ENCODE measurements at places on chromosomes 5 and 9.

- no peak for DNase-seq
These were observed 33.0 kb downstream of the KIF4B start for GRCh38 chr5:155046591-155046990.

DNA sequence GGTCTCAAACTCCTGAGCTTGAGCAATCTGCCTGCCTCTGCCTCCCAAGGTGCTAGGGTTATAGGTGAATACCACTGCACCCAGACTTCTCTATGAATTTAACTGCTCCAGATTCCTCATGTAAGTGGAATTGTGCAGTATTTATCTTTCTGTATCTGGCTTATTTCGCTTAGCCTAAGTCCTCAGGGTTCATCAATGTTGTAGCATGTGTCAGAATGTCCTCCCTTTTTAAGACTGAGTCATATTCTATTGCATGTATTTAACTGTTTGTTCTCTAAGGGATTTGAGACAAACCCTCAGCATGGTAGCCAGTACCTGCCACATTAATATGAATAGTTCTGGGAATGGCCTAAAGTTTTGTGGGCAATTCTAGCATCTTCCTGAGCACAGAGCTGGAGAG, 53.9 kb upstream of the TUT7 start:
- no peak for DNase-seq

DNA sequence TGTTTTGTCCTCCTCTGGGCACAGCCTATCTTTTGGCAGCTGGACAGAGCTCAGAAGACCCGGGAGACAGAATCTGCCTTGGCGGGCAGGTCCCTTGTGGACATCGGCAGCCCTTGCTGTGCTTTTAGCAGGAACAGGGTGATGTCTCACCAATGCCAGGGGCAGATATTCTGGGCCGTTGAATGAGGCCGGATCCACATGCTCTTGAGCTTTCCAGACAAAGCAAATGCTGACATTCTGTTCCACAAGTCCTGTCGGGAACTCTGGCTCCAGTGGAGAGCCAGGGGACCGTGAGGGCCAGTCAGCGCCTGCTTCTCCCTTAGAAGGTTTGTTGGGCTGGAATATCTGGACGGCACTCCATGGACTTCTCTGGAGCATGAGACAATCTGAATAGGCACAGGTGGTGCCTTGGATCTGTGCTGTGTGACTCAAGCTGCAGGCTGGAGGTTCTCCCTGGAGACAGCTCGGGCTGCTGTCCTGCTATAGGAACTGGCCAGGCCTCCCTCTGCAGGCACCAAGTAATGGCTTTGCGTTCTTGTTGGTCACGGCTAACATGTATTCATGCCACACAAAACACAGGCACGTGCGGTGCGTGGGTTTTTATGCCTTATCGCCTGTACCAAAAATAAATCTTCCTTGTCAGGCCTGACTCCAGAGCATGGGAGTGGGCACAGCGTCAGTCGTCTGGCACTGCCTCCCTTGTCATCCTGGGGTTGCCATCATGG, 80.3 kb downstream of the GADD45G start:
- DNase-seq, result no peak

DNA sequence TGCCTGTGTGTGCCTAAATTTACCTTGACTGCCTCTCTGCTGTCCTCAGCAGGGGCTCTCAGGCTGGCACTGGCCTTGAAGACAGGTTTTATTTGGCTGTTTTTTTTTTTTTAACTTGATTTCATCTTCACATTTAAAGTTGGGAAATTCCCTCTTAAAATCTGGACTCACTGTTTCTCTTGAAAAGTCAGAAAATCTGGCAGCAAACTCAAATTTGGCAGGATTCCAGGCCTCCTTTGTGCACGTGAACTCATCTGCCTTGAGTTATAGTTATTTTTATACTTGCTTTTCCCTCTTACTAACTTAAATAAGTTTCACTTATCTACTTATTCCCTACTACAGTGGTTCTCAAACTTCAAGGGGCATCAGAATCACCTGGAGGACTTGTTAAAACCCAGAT, 118.4 kb upstream of the MAP3K1 start:
- DNase-seq, result no peak

DNA sequence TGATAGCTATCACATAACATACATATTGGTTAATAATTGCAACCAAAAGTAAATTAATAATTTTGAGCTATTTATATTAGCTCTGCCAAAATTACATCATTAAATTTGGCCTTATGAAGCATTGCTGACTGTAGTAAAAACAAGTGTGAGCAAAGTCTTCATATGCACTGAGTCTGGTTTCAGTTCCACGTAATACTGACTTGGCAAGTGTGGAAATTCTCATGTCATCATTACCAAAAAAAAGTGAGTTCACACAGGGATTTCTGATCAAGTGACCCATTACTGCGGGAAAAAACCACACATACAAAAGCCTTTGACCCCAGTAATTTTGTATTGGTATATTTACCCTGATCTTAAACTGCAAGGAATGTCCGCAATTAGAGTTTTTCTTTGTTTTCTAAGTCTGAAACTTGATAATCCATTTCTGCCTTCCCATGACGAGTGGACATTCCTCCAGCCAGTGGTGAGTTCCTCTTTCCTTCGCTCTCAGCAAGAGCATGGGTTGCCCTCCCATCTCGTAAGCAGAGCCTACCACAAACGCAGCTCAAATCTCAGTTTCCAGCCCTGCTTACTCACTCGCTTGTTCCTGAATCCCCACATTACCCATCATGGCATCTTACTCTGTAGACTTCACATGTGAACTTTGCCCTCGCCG, 220.2 kb upstream of the DMRT1 start:
- peak; percentile 32 for DNase-seq

DNA sequence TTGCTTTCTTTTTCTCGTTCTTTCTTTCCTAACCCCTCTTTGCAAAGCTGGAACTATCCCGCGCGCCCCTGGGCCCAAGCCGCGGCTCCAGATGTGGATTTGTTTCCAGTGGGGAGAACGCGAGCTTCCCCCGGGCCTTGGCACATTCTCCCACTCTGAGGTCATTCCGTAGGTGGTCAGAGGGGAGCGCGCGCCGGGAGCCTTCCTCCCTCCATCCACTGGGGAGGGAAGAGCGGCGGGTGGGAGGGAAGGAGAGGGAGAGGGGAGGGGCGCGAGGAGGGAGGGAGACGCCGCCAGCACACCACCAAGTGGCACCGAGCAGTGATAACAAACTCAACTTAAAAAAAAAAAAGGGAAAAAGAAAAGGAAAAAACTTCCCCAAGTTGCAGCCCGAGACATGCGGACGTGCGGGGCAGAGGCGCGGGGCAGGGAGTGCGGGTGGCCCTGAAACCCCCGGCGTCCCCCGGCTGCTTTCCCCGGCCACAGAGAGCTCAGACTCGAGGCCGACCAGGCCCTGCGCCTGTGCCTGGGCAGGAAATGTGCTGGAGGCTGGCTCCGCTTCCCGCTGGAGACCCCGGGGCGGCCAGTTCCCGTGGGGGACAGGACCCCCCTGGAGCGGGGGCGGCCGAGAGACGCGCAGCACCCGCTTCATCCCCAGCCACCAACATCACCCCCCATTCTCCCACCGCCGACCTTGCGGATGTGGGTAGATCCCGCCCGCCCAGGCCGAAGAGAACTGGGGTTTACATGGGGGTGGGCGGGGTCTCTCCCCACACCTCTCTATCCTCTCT, 3.1 kb downstream of the IER5L start:
- DNase-seq, result peak; percentile 46

GRCh38 chr9:124934290-124934689, 6.6 kb downstream of the GOLGA1 start:
- DNase-seq, result no peak

DNA sequence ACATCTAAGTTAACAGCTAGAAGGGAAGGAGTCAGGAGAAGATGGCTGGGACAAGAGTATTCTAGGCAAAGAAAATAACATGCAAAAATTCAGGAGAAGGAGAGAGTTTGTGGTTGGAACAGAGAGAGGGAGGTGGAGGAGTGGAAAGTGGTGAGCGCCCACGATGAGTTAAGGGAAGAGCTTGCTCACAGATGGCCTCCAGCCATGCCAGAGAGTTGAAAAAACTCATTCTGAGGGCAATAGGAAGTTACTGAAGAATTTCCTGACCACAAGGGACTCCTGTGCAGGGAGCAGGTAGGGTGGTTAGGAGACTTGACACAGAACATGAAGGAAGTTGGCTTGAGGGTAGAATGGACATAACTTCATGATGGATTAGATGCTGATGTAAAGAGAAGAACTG, 159.7 kb downstream of the DOCK2 start:
- no peak for DNase-seq

GRCh38 chr9:132651259-132651658, 18.5 kb downstream of the DDX31 start:
- DNase-seq, result no peak

GRCh38 chr5:3116366-3116765, 364.9 kb upstream of the IRX2 start:
- DNase-seq, result no peak

GRCh38 chr5:138274189-138274853, at the start of gene GFRA3:
TSS of gene GFRA3 (minus strand) at chr5:138274621. CDS start at chr5:138274424, 197 bp downstream.
- DNase-seq, result no peak

GRCh38 chr9:80605129-80605528, 1033.4 kb downstream of the TLE4 start:
- no peak for DNase-seq

GRCh38 chr5:60540856-60541805, 158.8 kb downstream of the DEPDC1B start:
- DNase-seq, result no peak

GRCh38 chr5:27491047-27491446, 452.7 kb upstream of the CDH9 start:
- no peak for DNase-seq

- no peak for DNase-seq
These were observed 33.1 kb upstream of the ADRB2 start for GRCh38 chr5:148793261-148793660.

- DNase-seq, result no peak
These were observed 432.1 kb downstream of the CDH18 start for GRCh38 chr5:19555876-19556275.

- DNase-seq, result no peak
These were observed 598.3 kb downstream of the CCDC171 start for GRCh38 chr9:16150938-16151650.

DNA sequence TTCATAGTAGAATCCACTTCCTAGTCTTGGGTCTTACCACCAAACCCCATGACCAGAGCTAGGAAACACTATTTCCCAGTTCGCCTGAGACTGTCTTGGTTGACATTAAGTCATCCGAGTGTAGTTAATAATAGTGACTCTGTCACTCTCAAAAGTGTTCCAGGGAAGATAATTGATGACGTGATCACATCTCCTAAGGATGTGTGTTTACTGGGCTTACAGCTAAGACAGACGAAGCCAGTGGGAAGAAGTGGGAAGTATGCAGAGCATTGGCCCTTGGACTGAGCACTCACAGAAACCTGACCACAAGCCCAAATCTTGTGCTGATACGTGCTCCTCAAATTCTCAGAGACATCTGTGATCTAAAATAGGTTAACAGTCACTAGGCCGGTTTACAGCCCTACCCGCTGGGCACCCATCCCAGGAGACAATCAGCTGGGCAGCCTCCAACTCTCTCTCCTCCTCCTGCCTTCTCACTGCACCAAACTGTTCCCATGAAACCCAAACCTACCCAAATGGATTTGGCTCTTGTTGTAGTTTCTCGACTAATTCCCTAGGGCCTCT, 316.6 kb downstream of the TLE1 start:
- no peak for DNase-seq

- no peak for DNase-seq
These were observed 446.2 kb upstream of the TRPC7 start for GRCh38 chr5:136811551-136811950.

DNA sequence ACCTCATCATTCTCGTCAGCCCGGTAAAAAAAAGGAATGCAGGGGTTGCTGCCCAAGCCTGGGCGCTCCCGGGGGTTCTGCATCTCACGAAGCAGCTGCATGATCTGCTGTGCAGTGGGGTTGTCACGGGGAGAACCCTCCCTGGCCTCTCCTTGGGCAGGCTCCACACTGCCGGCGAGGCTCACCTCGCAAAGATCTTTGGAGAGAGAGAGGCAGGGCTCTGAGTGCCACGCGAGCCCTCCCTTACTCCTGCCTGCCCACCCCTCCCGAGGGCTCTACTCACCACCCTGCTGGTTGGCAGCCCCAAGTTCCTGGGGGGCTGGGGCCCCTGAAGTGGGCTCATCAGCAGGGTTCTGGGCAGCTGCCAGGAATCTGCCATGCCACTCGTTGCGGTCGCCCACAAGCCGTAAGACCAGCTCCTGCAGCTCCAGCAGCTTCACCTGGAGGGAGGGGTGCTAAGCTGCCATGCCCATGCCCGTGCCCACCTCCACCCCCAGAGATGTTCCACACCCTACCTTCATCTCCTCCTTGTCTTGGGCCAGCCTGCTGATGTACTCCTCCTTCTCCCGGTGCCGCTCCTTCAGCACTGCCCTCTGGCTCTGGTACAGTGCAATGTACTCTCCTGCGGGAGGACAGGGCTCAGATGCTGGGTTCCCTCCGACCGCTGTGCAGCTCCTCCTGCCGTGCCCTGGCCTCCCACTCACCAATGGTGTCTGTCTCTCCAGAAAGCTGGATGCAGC, 18.6 kb downstream of the GOLGA2 start:
- DNase-seq, result no peak

DNA sequence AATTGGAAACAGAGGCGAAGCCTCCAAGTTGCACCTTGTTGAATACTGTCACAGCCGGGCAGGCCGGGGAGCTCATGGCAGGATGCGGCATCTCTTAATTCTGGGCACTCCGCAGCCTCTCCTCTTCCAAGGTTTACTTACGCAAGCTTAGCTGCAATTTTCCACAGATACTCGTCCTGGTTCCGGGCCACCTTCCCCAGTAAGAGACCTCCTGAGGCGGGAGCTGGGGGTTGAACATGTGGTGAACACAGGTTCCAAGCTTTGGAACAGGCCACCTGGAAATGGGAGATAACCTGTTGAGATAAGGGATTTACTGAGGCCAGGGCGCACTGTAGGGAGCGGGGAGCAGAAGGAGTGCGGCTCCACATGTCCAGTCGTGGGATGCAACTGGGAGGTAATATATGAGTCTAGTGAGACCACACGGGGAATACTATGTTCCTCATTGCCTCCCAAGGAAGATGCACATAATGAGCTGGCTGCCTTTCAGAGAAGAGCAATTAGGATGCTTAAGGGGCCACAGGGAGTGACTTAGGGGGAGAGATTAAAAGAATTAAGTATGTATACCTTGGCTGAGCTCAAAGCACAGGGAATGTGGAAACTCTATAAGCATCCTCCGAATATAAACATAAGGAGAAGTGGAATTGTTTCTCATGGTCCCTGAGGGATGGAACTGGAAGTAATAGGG, 335.2 kb downstream of the CWC27 start:
- no peak for DNase-seq

GRCh38 chr9:106941916-106942315, 79.0 kb downstream of the ZNF462 start:
- no peak for DNase-seq

- DNase-seq, result no peak
These were observed 331.2 kb upstream of the DAB2 start for GRCh38 chr5:39755986-39756385.
